NCI-H187 treated with DMSO at 0.1 percent for 48 hours (cell line): ENCODE measurements at places on chromosomes 5 and 9.

GRCh38 chr5:65482296-65482735, 596 bp upstream of the ADAMTS6 start:
- no peak for DNase-seq

DNA sequence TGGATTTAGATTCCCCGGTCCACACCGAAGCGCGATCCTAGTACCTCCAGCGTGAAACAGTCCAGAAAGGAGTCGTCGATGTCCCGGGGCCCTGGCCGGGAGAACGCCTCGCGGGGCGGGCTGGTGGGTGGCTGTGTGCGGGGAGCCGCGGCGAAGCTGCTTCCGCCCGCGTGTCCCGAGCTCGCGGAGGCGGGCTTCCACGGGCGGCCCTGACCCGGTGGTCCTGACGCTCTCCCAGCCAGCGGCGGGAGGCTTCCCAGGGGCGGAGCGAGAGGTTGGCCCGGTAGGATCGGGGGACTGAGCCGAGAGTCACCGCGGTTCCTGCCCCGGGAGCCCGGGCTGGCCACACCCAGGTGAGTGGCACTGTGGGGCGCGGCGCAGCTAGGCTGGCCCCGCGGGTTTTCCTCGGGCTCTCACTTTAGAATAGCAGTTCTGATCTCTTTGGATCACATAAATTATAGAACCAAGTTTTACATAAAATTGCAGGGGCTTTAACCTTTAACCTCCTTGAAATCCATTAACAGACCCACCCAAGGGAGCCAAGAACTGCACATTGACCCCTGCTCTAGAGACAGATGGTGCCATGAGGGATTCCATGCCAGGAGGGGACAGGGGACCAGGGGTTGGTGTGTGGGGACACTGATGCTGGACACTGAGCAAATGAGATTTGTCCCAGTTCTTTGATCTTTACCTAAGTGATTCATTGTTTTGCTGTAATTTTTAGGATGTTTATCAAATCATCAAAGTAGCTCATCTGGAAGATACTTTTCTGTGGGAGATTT, 29.2 kb upstream of the IL31RA start:
- no peak for DNase-seq

GRCh38 chr9:111945216-111945615, 48.6 kb downstream of the UGCG start:
- no peak for DNase-seq

DNA sequence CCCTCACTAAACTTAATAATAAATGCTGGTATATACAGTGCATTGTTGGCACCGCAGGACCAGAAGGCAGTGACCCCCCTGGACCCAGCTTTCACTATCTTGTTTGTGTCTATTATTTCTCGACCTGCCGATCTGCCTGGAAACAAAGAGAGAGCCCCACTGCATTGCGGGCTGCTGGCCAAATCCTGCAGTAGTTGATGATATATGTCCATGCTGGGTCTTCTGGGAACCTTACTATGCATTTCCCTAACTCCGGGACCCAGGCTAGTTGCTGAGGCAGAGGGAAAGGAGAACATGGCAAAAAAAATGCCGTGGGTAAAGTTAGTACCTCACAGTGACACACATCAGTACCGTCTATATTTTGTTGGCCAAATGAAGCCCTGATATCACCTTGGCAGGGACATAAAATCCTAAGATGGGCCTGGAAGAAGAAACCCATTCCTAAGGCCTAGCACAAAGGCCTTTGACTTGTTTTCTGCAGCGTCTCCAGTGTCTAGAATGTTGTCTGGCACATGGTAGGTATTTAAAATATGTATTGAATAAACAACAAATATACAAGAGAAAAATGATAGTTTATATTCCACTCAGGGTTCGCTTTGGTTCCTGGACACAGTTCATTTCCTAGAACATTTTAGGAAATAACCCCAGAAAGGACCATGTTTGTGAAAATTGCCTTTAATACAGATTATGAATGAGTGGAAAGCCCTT, 46.1 kb downstream of the NMUR2 start:
- DNase-seq, result no peak

- DNase-seq, result no peak
Measured at GRCh38 chr5:41809128-41809527, 61.1 kb downstream of the OXCT1 start.

DNA sequence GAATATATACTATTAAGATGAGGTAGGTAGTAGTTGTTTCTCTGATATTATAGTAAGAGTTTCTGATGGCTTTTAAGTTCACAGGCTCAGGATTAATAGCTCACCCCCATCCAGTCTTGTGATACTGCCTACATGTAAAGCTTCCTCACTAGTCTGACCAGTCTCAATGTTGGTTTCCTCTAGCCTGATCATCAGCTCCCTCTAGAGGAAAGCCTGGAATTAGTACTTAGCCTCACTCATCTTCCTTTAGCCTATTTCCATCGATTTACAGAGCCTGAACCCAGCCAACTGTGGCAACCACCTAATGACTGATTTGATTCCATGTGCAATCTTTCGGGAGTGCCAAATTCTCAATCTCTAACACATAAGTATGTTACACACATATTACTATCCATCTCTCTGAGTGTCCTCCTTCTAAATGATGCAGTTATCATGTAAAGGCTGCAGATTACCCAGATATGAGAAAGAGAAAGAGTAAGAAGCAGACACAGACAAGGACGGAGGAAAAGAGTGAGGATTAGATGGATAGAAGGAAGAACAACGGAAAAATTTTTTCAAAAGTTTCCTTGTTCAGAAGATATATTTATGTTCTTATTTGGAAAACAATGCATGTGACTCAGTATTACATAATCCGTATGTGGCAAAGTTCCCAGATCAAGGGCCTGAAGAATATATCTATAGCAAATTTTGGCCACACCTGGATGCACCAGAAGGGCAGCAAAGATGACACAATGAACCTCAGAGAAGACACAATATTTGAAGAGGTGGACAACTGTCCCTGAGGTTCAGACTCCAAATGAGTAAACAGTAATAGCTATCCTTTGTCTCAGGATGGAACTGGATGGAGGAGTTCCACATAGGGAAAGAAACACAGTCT, 333.7 kb downstream of the ELAVL2 start:
- DNase-seq, result peak; percentile 27
